Heart left ventricle (tissue), 16 donors: ENCODE measurements at places on chromosomes 4 and X.
A peak's percentile ranks its signal among the peaks of the same experiment; 100 is the strongest.

DNA sequence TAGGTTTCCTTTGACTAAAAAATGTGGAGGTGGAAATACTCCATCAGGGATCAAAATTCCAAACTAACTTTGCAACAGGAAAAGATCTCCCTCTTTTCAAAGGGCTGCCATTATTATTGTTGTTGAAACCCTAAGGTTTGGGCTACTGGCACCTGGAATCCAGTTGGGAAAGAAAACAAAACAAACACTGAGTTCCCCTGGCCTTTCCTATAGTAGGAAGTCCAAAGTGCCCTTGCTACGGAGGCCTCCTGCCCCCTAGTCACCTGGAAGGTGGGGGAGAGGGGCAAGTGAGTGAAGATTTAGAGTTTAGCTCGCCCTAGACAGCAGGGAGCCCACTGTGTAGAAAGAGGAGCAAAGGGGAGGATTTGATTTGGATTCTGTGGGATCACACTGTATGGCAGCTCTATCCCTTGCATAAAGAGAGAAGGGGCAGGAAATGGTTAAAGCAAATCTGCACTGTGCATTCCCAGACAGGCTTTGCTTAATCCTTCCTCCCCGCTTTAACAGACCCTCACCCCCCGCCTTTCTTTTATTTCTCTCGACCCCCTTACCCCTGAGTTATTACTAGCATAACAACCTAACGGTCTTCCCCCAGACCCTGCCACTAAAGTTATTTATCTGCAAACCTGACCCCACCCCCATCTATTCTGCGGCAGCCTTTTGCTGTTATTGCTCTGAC, 627 bp upstream of the FAT4 start:
- no peak for DNase-seq

DNA sequence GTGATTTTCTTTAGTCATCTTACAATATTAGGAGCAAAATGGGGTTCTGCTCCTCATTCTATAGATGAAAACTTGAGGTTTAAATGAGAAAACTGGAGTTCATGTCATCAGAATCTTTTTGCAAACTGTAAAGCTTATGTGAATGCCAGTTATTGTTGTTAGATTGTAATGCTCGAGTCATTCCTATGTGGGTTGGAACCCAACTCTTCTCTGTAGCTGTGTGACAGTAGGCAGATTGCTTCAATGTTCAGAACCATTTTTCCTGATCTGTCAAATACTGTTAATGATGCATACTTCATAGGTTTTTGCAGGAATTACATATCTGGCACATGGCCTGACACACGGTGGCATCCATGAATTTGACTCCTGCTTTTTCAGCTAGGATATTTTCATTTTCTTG, 178.9 kb downstream of the RAPGEF2 start:
- DNase-seq: no peak

DNA sequence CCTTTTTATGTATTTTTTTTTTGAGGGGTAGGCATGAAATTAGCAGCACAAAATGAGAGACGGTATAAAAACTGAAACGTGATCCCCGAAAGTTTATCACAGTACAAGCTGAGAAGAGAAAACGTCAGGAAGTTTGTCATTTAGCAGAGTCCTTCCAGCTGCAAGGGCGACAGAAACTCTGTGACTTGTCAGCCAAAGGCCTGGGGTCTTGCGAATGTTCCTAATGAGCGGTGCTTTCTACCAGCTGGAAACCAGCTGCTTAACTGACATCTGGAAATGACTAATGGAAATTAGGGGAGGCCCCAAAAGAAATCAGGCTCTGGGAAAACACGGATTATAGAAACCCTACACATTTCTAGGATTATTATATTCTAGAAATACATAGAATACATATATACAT, 66.5 kb downstream of the CHRNA9 start:
- no peak for DNase-seq

DNA sequence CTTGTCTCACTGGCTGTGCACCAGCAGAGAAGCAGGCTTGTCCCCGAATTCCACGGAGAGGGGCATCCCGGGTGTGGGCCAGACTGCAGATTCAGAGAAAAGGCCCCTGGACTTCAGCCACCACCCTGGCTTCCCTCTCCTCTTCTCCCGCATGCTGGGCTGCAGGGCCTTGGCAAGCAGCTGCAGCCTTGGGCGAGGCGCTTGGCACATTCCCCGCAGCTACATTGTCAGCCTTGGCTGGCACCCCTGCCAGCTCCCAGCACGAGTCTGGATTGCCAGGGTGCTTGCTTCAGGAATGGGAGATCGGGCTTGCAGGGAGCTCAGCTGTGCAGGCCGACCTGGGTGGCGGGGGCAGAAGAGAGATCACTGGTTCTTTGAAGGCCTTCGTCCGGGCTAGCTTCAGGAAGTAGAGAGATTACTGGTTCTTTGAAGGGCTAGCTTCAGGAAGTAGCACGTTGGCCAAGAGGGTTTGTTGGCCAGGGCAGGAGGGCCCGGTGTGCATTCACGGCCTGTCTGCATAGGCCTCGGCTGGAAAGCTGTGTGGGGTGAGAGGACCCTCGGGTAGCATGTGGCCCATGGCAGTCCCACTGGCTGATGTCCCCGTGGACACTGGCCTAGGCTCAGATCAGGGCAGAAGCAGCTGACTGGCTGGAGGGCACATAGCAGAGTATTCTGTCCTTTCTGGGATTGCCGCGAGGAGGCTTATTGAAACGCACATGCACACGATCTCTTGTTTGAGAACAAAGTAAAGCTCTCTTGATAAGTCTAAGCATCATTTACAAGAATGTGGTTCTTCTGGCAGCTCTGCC, 2.7 kb downstream of the ABCD1 start:
- DNase-seq: peak; percentile 76

DNA sequence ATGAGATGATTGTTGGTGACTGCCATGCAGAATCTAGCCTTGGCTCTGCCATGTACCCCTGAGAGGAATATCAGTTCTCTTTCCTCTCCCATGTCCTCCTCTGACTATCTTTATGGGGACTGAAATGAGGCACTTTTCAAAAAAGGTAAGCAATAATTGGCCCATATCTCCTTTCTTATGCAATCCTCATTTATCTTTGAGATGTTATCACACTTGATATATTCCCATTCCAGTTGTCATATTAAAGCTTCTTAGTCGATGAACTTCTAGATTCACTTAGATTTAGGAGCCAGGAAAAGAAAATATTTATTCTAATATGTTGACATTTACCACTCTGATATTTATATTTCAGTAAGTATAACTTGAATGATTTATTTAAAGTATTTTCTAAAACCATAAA, 55.3 kb upstream of the CXCL8 start:
- DNase-seq: no peak

DNA sequence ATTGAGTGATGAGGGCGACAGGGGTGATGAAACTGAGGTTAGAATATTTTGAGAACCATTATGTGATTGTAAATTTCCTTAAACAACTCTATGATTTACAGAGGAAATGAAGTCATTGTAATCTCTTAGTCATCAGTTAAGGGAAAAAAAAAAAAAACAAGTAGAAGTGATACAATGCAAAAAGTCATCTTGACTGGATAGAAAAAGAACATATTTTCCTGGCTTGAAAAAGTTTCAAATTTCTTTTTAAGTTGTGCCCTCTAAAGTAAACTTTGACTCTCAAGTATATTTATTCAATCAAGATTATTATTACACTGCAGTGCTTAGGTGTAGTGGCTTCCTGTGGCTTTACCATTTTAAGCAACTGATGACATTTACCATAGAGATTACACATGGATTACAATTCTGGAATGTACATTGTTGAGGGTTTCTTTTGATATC, 40.6 kb downstream of the GABRB1 start:
- no peak for DNase-seq

DNA sequence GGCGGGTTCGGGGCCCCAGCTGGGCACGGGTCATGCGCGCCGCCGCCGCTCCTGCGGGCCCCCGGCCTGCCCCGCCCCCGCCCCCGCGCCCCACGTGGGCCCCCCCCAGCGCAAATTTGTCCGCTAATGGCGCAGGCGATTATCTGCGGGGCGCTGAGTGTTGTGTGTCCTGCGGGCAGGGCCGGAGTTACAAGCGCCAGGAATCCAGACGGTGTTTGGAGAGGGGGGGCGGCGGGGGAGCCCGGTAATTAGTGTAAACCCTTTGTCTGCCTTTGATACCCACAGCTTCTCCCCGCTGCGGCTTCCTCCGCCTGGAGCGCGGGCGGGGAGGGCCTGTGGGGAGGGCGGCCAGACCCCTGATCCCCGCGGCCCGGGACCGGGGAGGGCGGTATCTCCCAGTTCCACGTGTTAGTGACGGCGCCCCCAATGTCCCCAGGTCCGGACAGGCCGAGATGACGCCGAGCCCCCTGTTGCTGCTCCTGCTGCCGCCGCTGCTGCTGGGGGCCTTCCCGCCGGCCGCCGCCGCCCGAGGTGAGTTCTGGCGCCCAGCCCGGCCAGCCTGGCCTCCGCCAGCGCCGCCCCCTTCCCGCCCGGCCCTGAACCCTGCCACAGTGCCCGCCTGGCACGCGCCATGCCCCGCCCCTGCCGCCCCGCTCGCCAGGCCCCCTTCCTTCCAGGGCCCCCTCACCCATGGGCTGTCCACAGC, 761 bp downstream of the FGFRL1 start:
- DNase-seq: peak; percentile 54

GRCh38 chrX:50594788-50595187, 124.2 kb upstream of the DGKK start:
- peak; percentile 22 for DNase-seq

DNA sequence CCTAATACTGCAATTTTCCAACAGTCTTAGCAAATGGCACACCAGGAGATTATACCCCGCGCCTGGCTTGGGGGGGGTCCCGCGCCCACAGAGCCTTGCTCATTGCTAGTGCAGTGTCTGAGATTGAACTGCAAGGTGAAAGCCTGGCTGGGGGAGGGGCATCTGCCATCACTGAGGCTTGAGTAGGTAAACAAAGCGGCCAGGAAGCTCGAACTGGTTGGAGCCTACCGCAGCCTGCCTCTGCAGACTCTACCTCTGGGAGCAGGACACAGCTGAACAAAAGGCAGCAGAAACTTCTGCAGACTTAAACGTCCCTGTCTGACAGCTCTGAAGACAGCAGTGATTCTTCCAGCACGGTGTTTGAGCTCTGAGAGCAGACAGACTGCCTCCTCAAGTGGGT, 172.8 kb upstream of the NAP1L5 start:
- DNase-seq: no peak

GRCh38 chrX:118181030-118181429, 64.4 kb upstream of the KLHL13 start:
- DNase-seq: no peak

DNA sequence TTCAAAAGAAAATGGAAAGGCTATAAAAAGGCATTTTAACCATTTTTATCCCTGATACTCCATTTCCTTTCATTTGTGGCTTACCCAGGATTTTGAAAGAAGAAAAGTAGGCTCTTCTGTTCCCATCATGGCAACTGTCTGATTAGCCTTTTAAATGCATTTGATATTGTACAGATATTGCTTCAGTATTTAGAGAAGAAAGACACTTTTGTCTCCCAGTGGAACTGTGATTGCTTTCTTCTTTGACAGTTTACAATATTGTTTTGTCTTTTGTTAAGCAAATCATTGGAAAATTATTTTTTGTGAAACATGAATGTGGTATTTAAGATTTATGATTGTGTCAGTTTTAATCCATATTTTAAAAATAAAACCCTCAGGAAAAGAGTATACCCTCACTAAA, 297.4 kb upstream of the TACR3 start:
- DNase-seq: no peak

- no peak for DNase-seq
Measured at GRCh38 chr4:98845960-98846359, 83.0 kb downstream of the EIF4E start.

- no peak for DNase-seq
Measured at GRCh38 chr4:76892001-76892400, 5.9 kb downstream of the SOWAHB start.

DNA sequence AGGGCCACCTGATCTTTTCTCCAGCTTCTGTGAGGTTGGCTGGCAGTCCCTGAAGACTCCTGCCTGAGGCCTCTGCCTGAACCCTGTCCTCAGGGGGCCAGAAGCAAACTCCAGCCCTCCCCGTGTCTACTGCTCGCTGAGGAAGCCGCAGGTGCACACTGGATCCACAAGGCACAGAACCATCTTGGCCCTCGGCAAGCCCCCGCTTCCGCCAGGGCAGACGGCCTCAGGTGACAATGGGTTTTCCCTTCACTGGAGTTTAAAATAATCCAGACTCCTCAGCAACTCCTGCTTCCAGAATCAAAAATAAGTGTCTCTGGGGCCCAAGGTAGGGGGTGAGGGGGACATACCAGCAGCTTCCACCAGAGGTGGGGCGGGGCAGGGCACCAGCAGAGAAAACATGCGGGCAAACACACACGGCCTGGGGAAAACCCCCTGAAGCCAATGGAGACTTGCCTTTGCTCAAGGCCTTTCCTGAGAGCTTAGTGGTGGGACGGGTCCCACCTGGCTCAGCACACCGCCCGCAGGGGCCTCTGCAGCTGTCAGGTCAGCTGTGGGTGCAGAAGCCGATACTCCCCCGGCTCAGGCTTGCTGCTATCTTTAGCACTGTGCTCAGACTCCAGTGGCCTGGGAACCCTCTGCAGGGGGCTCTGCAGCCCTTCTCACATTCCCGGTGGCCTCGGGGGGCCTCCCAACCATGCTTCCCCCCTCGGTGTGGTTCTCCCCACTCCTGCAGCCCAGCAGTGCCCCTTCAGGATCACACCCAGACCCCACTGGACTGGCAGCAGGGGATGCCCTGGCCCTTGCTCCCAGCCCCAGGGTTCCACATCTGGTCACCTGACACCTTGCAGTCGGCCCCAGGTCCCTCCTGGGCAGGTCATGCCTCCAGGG, 1.9 kb downstream of the MYL5 start:
- DNase-seq: no peak

- no peak for DNase-seq
Measured at GRCh38 chr4:131534944-131535645, 1614.0 kb upstream of the PCDH10 start.
